ENCODE measurements at places on chromosomes 4 and X.
A peak's percentile ranks its signal among the peaks of the same experiment; 100 is the strongest.

DNA sequence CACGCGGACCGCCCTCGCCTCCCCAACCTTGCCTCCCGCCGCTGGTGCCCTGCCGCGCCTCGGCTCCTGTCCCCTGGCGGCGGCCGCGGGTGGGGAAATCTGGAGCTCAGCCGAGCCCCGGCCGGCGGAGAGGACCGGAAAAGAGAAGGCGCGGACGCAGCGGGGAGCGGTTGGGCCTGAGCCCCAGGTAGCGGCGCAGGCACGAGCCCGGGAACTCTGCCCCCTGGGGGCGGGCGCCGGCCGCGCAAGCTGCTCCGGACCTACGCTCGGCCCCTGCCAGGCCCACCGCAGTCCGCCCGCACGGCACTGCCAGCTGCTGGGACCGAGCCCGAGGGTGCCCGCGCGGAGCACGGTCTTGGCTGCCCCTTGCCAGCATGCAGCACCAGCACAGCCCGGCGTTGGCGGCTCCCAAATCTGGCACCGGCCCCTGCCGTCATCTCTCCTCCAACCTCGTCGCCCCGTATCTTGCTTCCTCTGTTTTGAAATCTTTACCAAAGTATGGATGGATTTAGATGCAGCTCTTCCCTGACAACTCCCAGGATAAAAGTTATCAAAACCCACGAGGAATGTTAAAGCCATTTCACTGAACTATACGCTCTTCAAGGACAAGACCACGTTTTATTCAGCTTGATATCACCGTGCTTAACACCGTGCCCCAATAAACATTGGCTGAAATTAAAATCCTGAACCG, at the start of gene PRSS12:
PRSS12 (minus strand) TSS at position 161 of the 691 bp plus-strand sequence. CDS start 283 bp downstream, outside the sequence.
- DNase-seq: peak; percentile 83

GRCh38 chr4:115126491-115126890, 13.1 kb upstream of the NDST4 start:
- no peak for DNase-seq

- DNase-seq: no peak
Observed at GRCh38 chr4:88009871-88010270, 2.4 kb downstream of the PKD2 start.

GRCh38 chrX:129781680-129782495, 2.1 kb downstream of the SASH3 start:
- no peak for DNase-seq

- DNase-seq: peak; percentile 58
Observed at GRCh38 chrX:68686097-68686977, 38.9 kb downstream of the STARD8 start.

DNA sequence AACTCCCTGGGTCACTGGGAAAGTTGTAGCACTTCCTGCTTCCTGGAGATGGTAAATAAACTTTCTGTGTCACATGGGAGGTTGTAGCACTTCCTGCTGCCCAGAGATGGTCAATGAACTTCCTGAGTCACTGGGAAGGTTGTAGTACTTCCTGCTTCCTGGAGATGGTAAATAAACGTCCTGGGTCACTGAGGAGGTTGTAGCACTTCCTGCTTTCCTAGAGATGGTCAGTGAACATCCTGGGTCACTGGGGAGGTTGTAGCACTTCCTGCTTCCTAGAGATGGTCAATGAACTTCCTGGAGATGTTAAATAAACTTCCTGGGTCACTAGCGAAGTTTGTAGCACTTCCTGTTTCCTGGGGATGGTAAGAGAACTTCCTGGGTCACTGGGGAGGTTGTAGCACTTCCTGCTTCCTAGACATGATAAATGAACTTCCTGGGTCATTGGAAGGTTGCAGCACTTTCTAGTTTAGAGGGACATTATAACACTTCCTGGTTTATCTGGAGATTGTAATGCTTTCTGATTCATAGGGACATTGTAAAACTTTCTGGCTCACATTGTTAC, 62.3 kb upstream of the CD99 start:
- DNase-seq: no peak

DNA sequence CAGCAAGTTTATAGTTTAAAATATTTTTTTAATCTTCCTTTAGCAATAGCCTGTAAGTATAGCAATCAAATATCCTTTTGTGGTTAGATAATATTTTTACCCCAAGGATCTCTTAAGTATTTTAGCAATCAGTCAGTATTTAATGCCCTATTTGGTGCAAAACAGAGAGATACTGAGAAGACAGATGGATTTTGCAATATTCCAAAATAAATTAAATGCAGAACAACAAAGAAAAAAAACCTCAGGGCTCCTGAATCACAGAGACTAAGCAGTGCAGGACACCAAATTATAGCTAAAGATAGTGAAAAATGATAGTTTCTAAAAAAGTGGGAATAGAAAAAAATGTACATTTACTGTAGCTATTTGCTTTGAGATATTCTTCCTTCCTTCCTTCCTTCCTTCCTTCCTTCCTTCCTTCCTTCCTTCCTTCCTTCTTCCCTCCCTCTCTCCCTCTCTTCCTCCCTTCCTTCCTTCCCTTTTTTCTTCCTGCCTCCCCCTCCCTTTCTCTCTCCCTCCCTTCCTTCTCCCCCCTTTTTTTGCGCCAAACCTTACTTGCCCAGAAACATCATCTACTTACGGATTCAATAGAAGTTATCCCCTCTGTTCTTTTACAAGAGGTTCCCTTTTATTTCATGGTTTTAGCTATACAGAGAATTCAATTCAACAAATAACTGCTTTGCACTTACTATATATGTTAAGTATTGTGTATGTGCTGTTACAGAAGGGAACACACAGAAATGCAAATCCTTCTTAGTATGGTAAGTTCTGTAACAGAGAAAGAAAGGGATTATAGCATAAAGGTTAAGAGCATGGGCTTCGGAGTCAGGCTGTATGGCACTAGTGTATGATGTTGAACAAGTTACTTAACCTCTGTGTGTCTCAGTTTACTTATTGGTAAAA, 219.0 kb downstream of the CPE start:
- DNase-seq: no peak

GRCh38 chr4:172601195-172601594, 567.4 kb upstream of the GALNT7 start:
- no peak for DNase-seq
